ENCODE measurements at places on chromosomes 12 and 14.
A peak's percentile ranks its signal among the peaks of the same experiment; 100 is the strongest.

- no peak for DNase-seq
Observed at GRCh38 chr12:32471591-32472001, 72.2 kb downstream of the FGD4 start.

DNA sequence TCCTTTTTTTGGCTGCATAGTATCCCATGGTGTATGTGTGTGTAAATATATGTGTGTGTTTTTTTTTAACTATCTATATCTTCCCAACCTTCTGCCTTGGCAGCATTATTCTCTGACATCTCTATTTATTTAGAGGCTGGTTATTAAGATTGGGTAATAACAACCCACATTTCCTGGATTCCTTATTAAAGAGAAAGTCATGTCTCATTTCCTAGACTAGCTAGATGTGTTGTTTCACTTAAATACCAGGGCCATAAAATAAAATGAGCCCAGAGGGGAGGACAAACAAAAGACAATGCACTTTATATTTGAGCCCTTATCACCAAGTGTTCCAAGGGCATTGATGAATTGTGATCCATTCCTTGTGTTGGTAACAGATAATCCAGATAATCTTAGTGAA lies 169.1 kb downstream of the SLC5A8 start:
- DNase-seq: no peak

DNA sequence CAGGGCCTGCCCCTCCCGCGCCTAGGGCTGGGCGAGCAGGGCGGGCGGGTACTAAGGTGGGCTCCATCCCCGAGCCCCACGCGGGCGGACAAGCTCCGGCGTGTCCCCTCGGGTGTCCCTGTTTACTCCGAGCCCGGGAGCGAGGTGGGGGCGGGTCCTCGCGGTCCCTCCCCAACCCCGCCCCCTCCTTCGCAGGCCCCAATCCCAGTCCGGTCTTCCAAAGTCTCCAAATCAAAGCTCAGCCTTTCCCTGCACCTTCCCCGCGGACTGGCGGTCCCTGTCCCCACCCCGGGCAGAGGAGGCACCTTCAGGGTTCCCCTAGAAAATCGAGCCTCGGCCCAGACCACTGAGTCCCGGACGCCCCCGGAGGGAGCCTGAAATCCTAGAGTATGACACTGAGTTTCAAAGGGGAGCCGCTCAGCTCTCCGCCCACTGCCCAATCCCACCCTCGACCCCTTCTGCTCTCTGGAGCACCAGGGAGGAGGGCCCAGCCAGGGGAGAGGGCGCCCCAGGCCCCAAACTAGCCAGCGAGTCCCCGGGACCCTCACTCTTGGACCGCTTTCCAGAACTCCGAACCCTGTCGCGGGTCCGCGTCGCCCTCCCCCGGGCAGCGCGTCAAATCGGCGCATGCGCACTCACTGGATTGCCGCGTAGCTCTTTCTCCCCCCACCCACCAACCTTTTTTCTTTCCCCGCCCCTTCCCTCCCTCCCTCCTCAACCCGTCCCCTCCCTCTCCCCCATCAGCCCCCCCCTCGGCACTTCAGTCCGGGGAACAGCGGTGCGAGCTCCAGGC lies at the start of gene LRP1:
TSS of gene LRP1 (plus strand) at position 758 of the 793 bp plus-strand sequence. CDS start 482 bp downstream, outside the sequence.
- peak; percentile 83 for DNase-seq

- no peak for DNase-seq
Observed at GRCh38 chr14:62776300-62776699, 269.0 kb downstream of the KCNH5 start.

DNA sequence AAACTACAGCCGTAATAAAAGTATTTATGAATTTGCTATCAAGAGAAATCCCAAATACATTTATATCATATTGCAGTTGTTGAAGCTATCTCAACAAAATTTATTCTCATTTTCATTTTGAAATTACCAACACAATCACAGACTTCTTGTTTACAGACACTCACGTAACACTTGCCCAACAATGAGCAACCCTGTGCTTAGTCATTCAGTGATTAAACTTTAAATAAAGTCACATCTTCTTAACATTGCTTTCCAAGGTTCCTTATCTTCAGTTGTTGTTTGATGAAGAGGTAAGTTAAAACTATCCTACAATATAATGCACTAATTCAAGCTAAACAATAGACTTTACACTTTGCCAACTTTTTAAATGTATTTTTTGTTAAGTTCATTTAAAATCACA lies 601.8 kb downstream of the SLC16A7 start:
- no peak for DNase-seq

DNA sequence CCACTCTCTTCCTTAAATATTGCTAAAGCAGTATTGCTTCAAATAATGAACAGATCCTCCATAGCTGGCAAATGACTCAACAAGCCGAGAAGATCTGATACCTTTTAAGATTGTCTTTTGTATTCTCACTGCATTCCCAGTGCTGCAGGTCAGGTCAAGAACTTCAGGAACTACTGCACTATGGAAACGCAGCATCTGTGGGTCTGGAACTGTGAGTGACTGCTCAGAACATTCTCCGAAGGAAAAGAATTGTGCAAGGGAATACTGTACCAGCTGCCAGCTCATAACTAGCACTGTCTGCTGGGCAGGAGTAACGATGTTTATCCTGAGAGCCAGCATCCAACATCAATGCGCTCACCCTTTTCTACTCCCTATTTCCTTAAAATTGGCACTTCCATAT lies 348.0 kb upstream of the SOX5 start:
- no peak for DNase-seq

DNA sequence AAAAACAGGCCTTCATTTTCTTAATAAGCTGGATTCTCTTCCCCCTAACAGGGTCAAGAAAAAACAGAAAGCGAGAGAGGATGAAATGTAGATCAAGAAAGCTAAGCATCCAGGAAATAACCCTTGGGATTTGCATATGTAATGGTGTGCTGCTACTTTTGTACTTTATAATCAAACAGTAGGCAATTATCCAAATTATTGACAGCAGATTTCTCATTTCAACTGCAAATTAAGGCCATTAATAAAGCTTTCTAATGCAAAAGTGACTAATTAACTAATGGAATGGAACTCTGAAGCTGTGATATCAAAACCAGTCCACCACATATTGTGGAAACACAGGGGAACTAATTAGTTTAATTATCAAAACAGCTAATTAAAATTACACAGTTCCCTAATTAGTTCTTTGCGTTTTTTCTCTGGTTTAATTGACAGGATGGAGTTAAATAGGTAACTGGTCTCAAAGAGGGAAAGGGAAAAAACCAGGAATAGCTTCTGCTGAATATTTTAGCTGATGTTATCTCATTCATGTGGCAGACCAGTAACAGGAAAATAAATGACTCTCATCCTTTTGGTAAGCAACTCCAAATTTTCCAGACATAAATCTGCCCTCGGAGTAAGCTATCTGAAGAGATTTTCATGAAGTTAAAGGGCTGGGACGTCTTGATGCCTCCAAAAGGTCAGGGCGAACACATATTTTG lies 182.7 kb upstream of the LMO3 start:
- no peak for DNase-seq

DNA sequence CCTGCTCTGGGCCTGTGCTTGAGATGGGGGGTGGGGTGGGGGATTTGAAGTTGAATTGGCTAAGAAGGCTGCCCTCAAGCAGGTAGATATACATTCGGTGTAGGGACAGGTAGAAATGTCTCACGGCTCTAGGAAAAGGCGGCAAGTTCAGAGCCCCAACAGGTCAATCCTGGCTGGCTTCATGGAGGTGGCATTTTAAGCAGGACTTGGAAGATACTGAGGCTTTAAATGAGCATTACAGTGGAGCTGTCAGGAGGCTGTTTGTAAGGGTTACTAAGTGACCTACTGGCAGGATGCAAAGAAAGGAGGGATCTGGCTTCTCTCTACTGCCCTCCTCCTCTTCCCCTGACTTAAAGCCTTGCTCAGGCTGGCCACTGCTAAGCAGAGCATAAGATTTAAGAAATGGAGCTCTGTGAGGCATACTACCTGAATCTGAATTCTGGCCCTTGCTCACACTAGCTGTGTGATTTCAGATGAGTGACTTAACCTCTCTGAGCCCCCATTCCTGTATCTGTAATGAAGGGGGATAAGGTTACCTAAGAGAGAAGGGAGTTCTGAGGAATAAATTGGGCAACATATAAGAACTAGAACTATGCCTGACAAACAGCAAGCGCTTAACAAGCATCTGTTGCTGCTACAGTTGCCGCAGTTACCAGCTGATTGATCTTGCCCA lies 61.6 kb downstream of the SLC24A4 start:
- no peak for DNase-seq

DNA sequence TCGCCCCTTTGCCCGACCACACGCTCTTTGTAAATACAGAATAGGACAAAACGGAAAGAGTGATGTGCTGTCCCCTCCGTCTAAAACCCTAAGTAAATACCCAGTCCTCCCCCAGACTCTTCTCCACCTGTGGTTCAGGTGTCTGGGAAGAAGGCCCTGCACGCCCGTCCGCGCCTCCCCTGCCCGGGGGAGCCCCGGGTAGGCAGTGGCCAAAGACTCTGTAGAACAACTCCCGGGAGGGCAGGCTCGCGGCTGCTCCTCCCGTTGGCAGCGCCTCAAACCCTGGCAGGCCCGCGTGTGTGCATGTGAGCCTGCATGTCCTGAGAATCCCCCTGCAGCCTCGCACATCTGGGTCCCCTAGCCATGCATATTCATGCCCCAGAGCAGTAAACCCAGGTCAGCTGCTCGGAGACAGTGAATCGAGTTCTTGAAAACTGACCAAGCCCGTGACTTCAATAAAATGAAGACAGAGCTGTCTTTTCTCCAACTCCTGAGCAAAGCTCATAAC lies 165.8 kb downstream of the MON2 start:
- no peak for DNase-seq

GRCh38 chr14:78341827-78342389 lies 171.7 kb downstream of the NRXN3 start:
- no peak for DNase-seq

GRCh38 chr12:32089586-32089985 lies 17.1 kb upstream of the BICD1 start:
- DNase-seq: no peak
